Suppressor macrophage (primary cell): ENCODE measurements at places on chromosomes 11 and 22.

- peak; percentile 70 for DNase-seq
Measured at GRCh38 chr11:46353698-46354097, 6.4 kb downstream of the DGKZ start.

- no peak for DNase-seq
Measured at GRCh38 chr22:44738347-44738715, 14.0 kb upstream of the ARHGAP8 start.

- DNase-seq, result no peak
Measured at GRCh38 chr11:44940404-44940803, 10.3 kb downstream of the TP53I11 start.

DNA sequence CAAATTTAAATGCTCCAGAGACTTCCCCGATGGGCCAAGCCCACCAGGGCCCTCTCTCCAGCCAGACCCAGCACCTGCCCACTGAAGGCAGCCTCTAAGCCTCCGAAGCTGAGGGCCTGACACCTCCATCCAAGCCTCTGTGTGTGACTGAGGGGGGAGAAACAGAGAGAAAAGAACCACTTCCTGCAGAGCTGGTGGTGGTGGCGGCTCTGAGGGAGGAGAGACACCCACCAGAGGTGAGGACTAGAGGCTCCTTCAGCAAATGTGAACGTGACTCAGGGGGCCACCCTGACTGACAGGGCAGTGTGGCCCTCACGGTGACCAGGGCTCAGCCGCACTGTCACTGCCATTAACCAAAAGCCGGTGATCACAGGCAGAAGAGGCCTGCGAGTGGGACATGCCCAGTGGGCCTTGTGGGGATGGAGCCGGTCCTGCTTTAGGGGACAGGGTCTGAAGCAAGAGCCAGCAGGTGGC, 31.0 kb upstream of the CD5 start:
- DNase-seq, result peak; percentile 39

DNA sequence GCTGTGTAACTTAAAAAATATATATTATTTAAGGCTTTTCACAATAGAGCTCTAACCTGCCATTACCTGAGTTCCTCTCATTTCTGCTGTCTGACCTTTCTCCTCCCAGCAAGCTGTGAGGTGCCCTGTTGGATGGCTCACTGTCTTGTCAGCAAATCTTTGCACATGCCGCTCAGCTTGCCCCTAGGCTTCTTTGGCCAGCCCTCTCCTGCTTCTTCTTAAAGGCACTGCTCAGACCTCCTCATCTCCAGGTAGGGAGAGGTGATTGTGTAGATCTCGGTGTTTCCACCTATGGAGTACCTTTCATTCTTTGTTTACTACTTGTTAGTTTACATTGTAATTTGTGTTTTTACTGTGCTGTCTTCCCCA, 96.5 kb downstream of the EXT2 start:
- no peak for DNase-seq

DNA sequence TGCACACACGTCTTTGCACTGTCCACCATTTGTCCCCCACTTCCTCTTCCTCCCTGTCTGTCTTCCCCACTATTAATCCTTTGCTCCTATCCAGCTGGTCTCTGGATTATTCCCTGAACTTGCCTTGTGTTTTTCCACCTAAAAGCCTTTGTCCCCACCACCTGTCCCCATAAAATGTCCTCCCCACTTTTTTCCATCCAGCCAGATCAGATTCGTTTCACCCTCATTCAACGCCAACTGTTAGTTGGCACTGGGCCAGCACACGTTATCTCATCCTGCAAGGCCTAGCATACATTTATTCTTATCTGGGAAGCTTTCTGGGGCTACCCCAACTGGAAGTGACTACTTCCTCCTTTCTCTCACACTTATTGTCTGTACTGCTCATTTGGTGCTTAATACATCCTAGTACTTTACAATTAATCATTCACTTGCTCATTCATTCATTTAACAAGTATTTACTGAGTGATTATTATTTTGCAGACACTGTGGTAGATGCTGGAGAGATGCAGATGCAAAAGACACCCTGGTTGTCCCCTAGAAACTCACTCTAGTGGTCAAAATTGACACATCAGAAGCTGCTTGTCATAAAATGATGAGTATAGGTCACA, 96.2 kb downstream of the RASSF10 start:
- DNase-seq, result no peak

DNA sequence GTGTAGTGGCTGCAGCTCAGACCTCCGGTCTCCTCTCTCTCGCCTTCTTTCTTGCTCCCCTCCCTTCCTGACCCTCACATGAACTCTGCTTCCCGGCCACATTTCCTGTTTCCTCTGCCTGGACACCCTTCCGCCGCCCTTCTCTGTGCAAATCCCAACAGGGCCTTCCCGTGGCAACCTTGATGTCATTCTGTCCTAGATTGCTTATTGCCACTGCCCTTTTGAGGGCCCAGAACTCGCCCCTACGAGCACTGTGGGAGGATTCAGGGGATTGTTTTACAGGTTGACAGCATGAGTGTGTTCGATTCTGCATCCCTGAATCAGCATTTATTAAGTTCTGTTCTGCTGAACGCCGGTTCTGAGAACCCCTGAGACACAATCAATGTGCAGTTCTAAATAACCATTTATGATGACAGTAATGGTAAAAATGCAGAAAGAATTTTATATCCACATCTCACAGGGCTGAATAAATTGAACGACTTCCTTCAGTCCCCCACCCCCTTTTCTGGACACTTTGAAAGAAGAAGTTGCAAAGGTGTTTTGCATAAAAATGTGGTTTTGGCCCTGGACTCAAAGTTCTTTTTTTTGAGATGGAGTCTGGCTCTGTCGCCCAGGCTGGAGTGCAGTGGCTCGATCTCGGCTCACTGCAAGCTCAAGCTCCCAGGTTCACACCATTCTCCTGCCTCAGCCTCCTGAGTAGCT, 6.4 kb downstream of the BATF2 start:
- DNase-seq, result peak; percentile 53

- no peak for DNase-seq
Measured at GRCh38 chr11:34640050-34640923, 19.4 kb downstream of the EHF start.

DNA sequence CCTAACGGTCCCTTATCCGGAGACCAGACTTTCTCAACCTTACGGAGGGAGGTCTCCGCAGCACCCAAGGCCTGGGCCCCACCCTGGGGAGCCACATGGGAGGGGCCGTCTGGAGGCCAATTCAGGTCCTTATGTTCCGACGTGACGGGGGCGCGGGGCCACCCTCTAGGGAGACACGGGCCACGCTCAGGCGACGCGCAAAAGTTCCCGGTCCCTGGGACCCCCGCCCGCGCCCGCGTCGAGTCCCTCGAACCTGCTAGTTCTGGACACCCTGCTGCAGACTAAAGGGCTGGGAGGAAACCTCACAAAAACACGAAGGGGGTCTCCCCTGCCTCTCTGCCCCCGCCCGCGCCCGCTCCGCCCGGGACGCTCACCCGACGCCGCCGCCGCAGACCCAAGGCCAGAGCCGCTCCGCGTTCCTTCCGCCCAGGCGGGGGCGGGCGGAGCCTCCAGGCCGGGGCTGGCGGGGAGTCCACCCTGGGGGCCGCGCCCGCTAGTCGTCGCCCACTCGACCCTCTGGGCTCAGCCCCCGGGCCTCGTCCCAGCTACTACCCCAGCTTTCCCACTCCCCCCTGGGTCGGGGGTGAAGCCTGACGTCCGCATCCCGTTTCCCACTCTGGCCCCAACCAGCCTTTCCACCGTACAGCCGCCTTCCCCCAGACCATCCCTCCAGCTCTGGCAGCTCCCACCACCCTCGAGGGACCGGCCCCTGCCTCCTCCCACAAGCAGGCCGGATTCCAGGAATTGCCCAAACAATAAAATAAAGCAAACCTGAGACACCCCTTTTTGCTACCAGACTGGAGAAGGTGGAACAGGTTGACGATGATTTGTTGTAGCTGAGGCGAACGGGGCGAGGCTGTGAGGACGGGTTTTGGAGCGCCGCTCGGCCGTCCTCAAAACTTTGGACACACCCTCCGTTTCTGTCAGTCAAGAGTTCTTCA, 2.7 kb downstream of the RNH1 start:
- peak; percentile 75 for DNase-seq

- peak; percentile 60 for DNase-seq
Measured at GRCh38 chr11:640021-640706, 3.1 kb downstream of the DRD4 start.

- no peak for DNase-seq
Measured at GRCh38 chr11:8288166-8288772, 24.6 kb upstream of the LMO1 start.

- DNase-seq, result peak; percentile 61
Measured at GRCh38 chr11:62539238-62539925, 7.2 kb downstream of the AHNAK start.

DNA sequence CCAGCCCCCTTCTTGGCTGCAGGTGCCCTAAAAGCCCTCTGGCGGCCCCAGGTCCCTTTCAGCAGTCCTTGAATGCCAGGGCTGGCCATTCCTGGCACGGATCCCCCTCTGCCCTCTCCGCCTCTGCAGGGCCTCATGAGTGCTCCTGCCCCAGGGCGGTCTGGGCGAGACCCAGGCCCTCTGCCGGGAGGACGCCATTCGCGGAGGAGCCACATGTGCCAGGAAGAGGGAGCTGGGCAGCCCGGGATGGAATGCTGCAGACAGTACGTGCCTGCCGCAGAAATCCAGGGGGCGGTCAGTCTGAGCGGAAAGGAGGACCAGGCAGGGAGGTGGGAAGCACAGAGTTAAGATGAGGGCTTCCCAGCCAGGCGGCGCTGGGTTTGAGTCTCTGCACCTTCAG, 2.8 kb downstream of the CABP7 start:
- no peak for DNase-seq

- no peak for DNase-seq
Measured at GRCh38 chr11:126404367-126404766, 48.9 kb downstream of the ST3GAL4 start.

DNA sequence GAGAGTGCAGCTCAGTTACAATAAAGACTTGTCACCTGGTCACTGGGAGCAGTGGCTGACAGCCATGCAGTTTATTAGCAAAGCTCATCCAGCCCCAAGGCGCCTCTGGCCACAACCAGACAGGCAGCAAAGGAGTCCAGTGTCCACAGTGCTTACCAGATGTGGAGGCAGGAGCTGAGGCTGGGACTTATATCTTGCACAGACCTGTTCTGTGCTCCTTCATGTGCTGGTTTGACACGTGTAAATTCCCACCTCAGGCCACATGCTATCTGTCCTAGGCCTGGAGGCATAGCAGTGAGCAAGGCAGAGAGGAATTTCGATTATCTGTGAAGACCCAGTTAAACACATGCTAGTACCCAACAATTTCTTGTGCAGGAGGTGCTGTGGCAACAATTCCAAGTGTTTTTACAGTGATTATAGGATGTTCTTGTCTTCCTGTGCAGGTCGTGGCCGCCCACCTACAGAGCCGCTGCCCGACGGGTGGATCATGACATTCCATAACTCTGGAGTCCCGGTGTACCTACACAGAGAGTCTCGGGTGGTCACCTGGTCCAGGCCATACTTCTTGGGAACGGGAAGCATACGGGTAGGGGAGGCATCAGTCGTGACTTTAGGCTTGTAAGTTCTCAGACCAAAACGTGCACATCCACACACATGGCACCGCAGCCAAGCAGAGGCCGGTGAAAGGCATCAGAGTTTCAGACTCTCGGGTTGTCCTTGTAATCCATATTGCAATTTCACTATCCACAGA, 9.4 kb downstream of the DGCR8 start:
- no peak for DNase-seq

GRCh38 chr11:1571760-1572196, 293 bp downstream of the DUSP8 start:
- DNase-seq, result no peak

- DNase-seq, result peak; percentile 29
Measured at GRCh38 chr22:46148816-46149511, 1.4 kb upstream of the PPARA start.

GRCh38 chr22:46121523-46122287, 28.6 kb upstream of the PPARA start:
- no peak for DNase-seq

- no peak for DNase-seq
Measured at GRCh38 chr22:25120093-25120561, 79.5 kb upstream of the CRYBB3 start.

DNA sequence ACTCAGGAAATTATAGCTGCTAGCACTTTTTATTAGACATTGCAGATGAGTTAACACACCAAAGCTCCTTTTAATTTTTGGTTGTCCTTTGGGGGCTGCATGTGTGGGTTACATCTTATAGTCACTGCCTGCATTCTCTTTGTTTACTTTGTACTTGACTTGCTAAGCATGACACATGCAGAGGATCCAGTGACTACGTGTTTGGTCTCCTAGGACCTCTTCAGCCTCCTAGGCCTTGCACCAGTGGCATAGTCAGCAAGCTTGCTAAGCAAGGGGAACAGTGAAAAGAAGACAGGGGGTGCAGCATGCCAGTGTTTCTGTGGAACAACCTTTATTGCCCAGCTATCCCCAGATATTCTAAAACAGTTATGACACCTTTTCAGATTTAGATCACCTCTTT, 108.2 kb downstream of the PAX6 start:
- DNase-seq, result no peak

DNA sequence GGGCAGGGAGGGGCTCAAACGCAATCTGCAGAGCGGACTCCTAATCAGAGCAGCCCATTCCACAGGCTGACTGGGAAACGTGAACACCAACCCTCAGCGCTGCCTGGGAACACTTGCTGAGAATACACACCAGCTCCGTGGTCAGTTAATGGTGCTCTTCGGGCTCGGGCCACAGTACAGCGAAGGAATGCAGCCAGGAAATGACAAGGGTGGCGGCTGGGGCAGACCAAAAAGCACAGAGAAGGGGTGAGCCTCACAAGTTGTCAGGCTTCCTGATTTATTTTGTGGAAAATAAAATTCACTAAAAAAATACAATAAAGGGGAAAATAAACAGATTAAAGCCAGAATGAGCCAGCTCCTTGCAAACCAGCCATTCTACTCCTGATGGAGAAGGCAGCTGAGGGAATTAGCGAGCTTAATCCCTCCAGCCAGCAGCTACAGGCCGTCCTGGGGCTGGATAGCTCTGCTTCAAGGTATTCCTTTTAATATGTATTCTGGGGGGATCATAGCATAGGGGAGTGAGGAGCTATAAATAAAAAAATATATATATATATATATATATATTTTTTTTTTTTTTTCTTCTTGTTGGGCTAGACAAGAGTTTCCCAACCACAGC, 165.5 kb upstream of the NTM start:
- DNase-seq, result no peak

DNA sequence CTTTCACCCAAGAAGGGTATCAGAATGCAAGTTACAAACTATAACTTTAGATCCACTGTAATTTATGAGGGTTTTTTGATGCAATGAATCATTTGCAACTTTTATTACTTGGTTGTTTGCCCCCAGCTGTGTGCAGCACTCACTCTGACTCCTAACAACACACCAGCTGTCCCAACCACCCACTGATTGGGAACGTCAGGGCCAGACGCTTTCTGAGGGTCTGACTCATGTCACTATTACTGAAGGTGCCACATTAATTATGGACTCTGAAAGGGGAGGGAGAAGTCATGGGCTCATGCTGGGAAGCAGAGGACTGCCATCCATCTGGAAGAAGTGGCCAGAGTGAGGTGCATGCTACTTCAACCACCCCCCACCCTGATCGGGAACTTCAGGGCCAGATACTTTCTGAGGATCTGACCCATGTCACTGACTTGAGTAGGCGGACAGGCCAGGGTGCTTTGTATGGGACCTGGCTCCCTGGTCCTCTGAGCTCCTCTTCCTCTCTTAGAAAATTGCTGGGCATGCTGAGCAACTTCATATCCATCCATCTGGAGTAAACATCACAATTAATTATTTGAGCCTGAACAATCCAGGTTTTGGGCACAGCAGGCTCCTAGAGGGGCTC, 44.9 kb upstream of the DRD2 start:
- no peak for DNase-seq

- DNase-seq, result no peak
Measured at GRCh38 chr11:131884461-131885073, 514.2 kb downstream of the NTM start.

GRCh38 chr11:130782361-130783222, 133.7 kb downstream of the SNX19 start:
- DNase-seq, result no peak
